Suprapubic skin (tissue), 4 donors: ENCODE measurements at places on chromosomes 7 and 10.

DNA sequence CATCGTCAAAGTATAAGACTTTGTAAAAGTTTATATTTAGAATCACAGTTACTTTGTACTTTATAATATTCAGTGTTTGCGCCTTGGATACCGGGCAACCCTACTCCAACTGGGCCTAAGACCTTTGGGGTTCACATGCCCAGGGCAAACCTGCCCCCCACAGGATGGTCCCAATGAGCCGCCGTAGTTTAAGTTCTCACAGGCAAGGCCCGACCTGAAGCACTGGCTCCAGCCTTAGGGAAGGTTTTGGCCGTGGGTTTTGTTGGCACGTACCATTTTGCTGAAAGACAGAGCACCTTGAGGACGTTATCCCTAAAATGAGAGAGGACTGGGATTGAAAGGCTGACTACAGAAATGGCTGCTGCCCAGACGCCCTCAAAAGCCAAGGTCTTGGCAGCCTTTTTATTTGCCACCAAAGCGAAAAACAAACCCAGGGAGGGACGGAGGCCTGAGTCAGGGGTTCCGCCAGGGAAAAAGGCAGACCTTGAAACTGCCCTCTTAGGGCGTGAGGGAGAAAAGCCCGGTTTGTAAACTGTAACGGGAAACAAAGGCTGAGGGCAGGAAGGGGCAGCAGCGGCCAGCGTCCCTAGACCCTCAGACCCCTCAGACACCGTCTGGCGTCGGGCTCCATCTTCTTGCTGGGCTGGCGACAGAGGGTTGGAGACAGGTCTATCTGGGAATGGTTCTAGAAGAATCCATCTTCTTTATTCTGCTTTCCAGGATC lies at the start of gene CCDC172:
TSS of gene CCDC172 (plus strand) at position 222 of the 724 bp plus-strand sequence. CDS start 564 bp downstream, outside the sequence.
- no peak for DNase-seq

GRCh38 chr10:77965294-77965693 lies 38.7 kb upstream of the DLG5 start:
- no peak for DNase-seq

GRCh38 chr10:51615764-51616298 lies 83.6 kb downstream of the CSTF2T start:
- no peak for DNase-seq

DNA sequence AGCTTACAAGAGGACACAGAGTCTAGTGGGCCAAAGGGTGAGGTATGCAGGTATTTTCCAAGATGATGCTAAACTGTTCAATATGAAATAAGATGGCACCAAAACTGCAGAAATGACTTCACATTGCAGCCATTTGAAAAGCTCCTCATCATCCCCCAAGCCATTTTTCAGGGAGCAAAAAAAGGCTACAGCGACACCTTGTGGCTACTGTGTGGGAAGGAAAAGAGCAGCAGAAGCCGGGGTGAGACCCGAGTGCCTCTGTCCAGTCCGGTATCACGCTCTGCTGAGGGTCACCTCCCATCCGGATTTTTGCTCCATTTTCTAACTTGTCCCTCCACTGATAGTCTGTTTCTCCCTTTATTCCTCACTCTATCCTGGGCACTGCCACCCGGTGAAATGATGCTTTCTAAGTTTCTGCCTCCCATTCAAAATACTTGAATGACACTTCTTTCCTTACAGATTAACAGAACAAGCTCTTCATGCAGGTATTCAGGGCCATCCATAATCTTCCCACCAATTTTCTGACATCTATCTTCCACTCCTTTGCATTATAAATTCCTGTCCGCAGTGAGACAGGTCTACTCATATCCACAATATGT lies 220.2 kb downstream of the DGKI start:
- DNase-seq: no peak

GRCh38 chr7:14395860-14396259 lies 406.4 kb upstream of the ETV1 start:
- no peak for DNase-seq

DNA sequence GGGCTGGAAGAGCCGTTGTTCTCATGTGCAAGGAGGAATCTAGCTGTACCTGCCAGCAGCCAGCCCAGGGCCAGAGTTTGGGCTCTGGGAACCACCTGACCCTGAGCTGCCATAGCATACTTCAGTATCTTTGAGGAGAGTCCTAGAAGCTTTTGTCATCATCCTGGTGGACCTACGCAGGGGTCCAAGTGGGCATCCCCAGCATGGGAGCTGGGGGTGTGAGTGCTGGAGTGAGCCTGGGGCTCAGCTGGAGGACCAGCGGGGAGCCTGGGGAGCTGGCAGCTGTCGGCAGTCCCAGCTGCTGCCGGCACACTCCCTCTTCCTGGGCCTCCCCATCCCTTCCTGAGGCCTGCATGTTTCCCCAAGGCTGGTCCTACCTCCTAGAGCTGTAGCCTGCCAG lies 32.5 kb downstream of the C10orf105 start:
- no peak for DNase-seq

DNA sequence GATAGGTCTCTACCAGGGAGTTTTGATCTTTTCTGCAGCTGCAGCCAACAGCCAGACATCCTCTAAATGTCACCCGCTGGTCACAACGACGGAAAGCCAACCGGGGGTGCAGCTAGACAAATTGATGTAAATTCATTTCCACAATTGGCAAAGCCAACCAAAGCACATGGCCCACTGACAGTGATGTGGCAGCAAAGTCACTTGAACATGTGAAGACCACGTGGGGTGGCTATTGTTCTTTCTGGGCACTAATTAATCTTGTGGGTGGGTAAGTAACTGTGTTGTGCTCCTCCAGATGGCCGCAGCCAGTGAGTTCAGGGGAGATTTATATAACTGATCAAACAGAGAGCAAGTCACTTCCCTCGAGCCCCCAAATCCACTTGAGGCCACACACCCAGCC lies 354.1 kb downstream of the ANKRD30A start:
- no peak for DNase-seq

GRCh38 chr7:2866601-2867000 lies 22.5 kb upstream of the GNA12 start:
- DNase-seq: no peak

- DNase-seq: no peak
Observed at GRCh38 chr7:6709808-6710207, 3.1 kb upstream of the ZNF12 start.

DNA sequence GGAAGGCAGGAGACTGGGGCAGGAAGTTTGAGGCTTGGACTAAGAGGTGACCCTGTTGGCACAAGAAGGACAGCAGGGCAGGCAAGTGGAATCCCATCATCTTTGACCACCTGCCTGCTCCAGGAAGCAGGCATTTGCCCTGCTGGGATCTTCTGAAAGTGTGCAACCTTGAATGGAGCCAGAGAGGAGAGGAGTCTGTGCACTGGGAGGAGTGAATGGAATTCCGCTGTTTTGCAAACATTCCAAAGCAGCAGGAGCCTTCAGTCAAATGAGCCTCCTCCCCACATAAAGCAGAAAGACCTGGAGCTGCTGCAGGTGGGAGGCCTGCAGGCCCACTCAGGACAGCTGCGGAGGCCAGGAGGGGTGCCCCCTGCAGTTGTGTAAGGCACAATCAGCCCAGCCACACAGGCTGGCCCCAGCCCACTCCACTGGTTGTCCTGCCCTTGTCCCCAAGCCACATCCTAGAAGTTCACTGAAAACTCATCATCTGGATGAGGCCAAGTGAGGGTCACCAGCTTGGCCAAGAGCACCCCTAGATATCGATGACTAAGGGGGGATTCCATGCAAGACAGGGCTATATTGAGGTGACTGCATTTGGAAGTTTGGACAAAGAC lies 249.5 kb downstream of the RPS24 start:
- DNase-seq: no peak

DNA sequence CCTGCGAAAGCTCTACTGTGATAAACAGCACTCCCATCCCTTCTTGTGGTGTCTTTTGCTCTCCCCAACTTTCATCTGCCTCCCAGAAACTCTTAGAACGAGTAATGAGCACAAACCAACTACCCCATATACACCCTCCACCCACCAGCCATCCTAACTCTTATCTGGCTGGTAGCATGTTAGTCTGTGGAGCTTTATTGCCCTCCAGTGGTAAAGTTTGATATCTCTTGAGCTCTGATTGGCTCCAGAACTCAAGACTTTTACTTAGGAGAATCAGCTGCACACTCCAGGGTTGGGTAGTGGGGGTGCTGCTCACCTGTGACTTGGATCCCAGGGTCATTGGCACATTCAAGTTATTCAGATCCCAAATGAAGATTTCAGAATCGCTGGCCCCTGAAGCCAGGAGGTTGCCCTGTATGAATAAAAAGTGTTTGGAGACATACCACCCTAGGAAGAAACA lies 10.9 kb downstream of the SEC31B start:
- no peak for DNase-seq

- no peak for DNase-seq
Observed at GRCh38 chr7:33040803-33041516, 21.6 kb downstream of the NT5C3A start.

DNA sequence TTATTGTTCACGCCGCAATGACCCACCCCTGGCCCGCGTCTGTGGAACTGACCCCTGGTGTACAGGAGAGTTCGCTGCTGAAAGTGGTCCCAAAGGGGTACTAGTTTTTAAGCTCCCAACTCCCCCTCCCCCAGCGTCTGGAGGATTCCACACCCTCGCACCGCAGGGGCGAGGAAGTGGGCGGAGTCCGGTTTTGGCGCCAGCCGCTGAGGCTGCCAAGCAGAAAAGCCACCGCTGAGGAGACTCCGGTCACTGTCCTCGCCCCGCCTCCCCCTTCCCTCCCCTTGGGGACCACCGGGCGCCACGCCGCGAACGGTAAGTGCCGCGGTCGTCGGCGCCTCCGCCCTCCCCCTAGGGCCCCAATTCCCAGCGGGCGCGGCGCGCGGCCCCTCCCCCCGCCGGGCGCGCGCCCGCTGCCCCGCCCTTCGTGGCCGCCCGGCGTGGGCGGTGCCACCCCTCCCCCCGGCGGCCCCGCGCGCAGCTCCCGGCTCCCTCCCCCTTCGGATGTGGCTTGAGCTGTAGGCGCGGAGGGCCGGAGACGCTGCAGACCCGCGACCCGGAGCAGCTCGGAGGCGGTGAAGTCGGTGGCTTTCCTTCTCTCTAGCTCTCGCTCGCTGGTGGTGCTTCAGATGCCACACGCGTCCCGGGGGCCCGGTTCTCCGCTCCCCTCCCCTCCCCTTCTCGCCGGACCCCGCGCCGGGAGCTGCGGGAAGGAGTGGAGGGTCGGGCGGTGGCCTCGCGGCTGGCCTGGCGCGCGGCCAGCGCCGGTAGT lies at the start of gene CBX3:
TSS of gene CBX3 (plus strand) at position 499 of the 772 bp plus-strand sequence. CDS start 1,254 bp downstream, outside the sequence.
- DNase-seq: peak; percentile 96

- DNase-seq: no peak
Observed at GRCh38 chr10:47300429-47300931, 483 bp downstream of the GDF10 start.

DNA sequence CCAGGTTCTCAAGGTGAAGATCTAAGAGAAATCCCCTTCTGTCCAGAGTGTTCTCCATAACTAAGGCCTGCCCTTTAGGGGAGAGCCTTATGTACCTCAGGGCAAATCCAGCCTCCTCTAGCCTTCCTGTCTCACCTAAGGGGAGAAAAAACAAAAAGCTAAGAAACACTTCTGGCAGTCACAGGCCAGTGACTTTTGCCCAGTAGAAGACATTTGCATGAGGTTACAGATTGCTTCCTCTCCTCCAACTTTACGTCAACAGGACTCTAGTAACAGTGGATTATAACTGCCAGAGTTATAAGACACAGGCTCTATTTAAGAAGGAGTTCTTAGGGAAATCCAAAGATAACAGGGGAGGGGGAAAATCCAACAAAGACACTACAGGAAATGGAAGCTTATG lies 15.9 kb upstream of the FAM241B start:
- DNase-seq: no peak

DNA sequence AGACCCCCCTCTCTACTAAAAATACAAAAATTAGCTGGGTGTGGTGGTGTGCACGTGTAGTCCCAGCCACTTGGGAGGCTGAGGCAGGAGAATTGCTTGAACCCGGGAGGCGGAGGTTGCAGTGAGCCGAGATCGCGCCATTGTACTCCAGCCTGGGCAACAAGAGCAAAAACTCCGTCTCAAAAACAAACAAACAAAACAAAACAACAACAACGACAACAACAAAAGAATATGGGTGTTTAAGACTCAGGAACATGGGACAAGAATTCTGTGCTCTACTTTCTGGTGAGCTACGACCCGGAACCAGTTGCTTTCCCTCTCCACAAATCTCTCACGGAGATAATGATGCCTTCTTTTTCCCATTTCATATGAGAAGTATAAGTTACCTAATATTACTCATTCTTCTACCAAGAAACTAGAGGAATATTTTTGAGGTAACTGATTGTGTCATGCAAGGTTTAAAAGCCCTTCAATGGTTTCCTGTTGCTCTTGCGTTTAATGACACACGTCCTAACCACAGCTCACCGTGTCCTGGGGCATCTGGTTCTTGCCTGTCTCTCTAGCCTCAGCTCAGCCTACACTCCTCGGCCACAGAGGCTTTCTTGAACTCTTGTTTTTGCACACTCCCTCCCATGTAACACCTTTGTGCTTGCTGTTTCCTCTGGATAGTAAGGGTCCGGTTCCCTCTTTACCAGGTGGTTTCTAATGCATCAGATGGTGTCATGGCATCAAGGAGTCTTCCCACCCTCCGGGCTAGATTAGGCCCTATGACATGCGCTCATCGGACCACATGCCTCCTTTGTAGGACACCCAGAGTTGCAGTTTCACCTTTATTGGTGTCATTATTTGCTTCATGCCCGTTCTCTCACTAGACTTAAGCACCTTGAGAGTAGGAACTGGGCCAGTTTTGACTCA lies 67.5 kb downstream of the PFKFB3 start:
- DNase-seq: no peak
